ENCODE measurements at places on chromosomes 11 and 22.

GRCh38 chr11:209275-210121 lies 2.0 kb downstream of the RIC8A start:
- DNase-seq = peak; percentile 6

GRCh38 chr11:130631119-130631518 lies 182.7 kb downstream of the ADAMTS15 start:
- peak; percentile 95 for DNase-seq

DNA sequence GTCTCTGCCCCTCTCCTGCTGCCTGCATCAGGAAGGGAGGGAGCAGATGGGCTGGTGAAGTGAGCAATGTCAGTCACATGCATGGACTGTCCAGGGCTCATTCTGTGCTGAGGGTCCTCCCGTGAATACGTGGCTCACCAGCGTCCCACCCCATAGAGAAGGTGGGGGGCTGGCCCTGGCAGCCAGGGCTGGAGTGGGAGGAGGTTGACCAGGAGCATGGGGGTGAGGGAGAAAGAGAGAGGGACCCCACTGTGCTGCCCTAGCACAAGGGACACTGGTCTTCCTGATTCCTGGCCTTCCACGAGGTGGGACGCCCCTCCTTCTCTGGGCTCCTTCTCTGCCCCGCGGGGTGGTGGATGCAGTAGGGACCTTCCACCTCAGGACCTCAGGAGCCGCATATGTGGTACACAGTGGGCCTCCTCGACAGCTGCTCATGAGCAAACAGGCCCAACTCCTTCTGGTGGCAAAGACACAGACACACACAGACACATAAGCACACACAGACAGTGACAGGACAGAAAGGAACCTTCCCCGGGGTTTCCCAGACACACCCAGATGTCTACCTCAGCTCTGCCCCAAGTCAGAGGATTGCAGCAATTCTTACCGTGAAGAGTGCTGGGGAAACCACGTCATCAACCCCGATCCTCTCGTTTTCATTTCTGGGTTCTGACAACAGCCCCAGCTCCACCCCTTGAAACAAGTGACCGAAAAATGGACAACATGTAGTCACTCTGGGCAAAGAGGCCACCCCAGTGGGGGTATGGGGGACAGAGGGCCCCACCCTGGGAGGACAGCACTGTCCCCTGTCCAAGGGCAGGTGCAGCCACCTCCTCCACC lies 3.6 kb upstream of the APOBEC3A start:
- peak; percentile 77 for DNase-seq

- no peak for DNase-seq
These were observed 59.3 kb downstream of the CD82 start for GRCh38 chr11:44624761-44625221.

DNA sequence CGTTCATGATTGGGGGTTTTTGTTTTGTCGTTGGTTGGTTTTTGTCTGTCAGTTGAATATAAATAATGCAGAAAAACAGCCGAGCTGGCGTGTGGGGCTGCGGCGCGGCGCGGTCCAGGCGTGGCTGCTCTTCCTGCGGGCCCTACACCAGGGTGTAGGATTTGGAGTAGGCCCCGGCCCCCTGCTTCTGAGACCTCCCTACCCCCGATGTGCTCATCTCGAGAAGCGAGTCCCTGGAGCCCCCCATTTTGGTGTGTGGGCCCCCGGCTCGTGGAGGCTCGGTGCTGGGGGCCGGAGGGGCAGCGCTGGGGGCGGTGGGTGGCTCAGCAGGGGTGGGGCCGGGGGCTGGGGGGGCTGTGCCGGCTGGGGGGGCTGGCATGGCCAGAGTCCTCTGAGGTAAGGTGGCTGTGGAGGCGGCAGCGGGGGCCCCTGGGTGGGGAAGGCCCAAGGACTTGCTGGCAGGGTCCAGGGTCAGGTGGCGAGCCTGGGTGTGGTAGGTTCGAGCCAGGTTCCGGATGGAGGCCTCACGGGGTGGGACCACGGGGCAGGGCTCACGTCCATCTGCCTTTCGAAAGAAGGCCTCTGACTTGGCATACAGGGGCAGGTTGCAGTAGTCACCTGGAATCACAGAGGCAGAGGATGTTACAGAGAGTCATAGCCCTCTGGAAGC lies 100.7 kb downstream of the CEP164 start:
- DNase-seq = no peak

DNA sequence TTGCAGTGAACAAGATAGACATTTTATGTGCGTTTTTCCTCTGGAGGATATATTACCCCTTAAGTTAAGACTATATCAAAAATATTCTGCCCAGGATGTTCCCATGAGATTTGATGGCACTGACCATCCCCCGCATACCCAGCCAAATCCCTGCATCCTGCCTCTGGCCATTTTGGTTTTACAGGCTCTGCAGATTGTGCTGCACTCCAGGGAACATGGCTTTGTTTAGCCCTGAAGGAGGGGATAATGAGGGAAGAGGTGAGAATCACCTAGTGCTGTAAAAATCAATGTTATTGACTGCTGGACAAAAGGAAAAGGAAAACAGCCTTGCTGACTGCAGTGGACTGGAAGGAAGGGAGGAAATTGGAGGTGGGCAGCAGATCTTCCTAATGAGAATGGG lies 717.4 kb downstream of the DLG2 start:
- no peak for DNase-seq

GRCh38 chr11:124481365-124482323 lies 36.1 kb upstream of the OR8B8 start:
- peak; percentile 7 for DNase-seq

DNA sequence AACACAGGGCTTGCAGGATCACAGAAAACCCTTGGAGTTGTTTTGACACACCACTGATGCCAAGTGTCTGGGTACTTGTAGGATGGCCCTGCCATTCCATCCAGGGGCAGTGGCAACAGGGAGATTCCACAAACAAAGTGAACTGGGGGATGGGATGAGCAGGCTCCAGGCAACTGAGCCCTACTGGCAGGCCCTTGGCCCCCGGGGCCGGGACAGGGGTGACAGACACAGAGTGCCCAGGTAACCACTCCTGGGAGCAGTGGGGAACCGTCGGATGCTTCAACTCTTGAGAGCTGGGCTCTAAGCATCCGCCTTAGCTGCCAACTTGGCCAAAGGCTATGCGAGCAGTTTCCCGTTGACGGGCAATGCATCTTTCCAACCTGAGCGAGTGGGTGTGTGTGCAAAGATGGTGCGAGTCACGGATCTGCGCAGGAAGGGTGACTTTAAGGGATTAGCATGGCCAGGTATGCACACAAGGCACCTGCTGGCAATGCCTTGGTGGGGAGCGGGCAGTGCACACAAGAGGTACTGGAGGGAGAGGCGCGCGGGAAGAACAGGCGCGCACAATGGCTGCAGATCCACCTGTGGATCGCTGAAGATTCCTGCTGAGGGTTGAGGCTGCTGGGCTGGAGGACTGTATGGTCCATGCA lies 83.1 kb upstream of the PRODH start:
- no peak for DNase-seq

DNA sequence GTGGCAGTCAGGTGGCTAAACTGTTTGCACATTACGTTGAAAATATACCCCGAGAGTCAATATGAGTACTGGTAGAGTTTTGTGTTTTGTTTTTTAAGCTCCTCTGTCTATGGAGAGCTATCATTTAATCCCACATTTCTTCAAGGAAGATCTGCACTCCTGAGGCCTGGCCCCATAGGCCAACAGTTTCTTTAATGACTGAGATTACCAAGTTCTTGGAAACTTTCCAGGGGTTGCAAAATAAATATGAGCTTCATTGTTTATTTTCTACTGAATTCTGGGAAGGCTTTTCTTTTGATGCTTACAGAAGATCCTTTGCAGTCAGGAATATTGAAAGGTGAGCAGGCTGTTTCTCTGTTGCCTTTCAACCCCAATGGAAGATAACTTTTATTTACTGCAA lies 452.0 kb downstream of the JRKL start:
- DNase-seq = no peak

DNA sequence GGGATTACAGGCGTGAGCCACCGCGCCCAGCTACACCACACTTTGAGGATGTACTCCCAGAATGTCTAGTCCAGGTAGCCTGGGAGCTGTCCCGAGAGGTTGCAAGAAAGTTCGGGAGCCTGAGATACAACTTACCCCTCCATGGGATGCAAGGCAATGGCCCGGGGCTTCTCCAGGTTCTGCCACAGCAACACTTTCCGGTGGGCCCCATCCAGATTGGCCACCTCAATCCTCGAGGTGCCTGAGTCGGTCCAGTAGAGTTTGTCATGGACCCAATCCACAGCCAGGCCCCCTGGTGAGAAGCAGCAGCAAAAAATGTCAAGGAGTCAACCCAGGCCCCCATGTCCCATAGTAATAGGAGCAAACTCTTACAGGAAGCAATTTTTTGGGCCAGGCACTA lies 25.5 kb downstream of the LRP4 start:
- no peak for DNase-seq

GRCh38 chr11:32015427-32015826 lies 75.4 kb upstream of the RCN1 start:
- DNase-seq = no peak
